Stimulated activated CD8-positive, alpha-beta memory T cell treated with anti-CD3 and anti-CD28 coated beads, Interleukin-4, amount 100 ng/mL, for 1 hour (primary cell): ENCODE measurements at places on chromosomes 7 and 10.

- DNase-seq, result no peak
Observed at GRCh38 chr7:120809260-120809659, 48.7 kb downstream of the TSPAN12 start.

GRCh38 chr10:58424176-58424575 lies 39.0 kb downstream of the TFAM start:
- DNase-seq, result no peak

DNA sequence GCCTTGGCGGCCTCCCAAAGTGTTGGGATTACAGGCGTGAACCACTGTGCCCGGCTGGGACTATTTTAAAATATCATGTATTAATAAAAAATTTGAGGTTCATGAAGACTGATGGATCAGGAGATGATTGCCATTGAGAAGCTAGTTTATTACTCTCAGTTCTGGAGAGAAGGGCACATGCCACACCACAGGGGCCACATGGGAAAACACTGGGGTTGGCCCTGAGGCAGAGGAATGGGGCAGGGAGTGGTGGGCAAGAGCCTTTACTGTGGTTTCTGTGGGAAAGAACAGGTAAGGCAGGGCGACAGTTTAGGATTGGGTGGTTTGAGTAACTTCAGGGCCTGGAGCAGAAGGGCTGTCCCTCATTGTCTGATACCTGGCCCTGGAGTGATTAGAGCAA lies 6.8 kb upstream of the TBRG4 start:
- no peak for DNase-seq

- no peak for DNase-seq
Observed at GRCh38 chr10:10911471-10911921, 106.2 kb upstream of the CELF2 start.

GRCh38 chr7:51121931-51122425 lies 194.6 kb downstream of the COBL start:
- DNase-seq, result no peak

DNA sequence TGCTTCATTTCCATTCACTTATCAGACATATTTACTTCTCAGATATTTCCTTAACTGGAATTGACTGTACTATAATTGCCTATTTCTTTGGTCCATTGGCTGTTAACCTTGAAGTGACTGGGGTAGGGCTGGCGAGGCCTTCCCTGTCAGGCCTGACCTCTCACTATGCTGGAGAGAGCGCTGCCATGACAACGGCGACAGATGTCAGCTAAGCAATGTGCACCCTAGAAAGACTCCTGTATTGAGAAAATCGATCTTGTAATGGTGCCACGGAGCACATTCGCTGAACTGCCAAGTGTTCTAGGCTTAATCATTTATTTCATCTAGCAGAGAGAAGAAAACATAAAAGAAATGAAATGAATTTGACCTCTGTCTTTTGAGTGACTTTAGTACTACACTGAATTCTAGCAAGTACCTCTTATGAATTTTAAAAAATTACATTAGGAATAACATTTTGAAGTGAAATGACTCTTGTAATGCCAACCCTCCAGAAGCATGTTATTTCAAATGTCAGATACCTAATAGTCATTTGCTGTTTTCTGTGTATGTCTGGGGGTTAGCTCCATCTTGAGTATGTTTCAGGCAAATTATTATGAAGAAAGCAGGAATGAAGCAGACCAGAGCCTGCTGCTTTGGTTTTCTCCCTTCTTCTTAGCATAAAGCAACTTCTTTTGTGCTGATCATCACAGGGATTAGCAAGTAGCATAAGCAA lies 148.0 kb downstream of the SNX10 start:
- DNase-seq, result no peak

DNA sequence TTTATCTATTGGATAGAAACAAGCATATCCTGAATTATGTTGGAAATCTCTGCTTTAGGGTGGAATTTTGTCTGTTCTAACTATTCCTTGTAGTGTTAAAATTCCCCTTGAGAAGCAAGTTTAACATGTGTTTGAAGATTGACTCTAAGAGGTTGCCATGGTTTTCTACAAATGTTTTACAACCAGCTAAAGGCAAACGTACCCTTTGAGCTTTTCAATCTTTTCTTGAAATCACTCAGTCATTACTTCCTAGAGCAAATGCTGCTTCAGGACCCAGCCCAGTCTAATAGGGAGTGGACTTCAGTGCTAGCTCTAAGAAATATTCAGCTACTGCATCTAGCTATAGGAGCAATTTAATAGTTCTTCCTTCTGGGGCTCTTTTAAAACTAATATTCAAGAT lies 118.8 kb upstream of the IFRD1 start:
- no peak for DNase-seq

DNA sequence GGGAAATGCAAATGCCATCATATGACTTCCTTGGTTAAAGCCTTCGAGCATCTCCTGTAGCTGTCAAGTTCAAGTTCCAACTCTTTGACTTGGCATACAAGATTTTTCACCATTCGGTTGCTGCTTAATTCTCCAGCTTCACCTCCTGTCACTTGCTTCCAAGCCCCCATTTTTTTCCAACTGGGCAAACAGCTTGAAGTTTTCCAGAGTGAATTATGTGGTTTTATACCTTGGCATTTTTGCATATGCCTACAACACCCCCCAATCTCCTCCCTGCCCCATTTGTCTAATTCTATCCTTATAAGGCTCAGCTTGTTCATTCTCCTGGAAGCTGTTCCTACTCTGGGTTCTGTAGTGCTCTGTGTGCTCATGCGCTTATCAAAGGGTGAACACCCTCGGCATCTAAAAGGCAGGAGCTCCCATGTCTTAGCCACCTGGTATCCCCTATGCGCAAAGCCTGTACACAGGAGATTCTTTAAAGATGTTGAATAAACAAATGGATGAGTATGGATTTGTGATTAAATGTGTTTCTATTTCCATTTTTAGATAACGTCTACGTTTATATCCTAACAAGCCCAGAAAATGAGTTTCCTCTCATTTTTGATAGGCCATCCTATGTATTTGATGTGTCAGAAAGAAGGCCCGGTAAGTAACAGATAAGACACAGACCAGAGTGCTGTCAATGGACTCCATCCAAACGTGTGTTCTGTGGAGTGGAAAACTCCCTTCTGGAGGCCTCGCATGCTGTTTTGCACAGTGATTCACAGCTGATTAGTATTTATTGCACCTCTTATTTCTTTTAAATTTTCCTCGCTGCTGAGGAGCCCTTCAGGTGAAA lies 52.5 kb downstream of the CDHR3 start:
- no peak for DNase-seq

DNA sequence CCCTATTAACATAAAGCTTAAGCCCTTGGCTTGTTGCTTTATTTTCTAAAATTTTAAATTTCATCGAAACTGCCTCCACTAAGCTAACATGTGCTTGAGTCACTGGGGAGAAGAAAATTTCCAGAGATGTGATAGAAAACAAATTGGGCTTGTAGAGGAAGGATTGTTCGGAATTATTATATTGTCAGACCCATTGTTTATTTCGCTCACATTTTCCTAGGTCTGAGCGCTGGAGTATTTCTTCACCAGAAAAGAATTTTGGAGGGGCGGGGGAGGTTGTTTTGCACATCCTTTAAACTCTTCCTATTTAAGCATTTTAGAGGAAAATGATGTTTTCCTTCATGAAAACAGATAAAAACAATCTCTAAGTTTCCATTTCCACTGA lies 29.1 kb downstream of the CELF2 start:
- DNase-seq, result no peak

DNA sequence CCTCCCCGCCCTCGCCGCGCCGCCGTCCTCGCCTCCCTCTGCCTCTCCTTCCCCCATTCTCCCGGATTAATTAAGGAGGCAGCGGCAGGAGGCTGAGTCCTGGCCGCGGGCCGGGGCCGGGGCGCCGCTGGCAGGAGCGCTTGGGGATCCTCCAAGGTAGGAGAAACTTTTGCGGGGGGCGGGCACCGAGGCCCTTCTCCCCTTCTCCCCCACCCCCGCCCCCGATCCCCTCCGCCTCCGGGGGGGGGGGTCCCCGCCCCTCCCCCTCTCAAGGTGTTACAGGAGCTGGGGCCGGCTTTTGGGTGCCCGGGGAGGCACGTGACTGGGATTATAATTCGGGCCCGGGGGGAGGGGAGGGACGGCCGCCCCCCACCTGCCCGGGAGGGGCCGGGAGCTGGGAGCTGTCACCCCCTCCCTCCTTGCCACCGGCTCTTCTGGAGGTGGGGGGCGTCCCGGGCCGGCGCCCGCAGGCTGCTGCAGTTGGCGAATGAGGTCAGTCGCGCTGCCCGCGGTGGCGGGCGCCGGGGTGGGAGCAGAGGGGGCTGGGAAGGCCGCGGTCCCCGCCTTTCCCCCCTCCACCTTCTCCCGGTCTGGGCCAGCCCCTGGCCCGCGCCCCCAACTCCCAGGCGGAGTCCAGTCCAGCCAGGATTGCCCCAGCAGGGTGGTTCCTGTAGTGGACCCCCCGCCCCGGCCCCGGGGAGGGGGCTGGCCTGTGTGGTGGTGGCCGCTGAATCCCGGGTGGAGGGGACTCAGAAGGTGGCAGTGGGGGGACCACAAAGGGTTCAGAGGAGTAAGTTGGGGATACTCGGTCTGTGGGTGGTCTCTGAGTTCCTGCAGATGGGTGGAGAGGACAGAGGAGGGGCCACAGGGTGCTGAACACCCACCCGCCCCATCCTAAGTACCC lies 567 bp downstream of the GTF2IRD1 start:
- DNase-seq, result no peak

DNA sequence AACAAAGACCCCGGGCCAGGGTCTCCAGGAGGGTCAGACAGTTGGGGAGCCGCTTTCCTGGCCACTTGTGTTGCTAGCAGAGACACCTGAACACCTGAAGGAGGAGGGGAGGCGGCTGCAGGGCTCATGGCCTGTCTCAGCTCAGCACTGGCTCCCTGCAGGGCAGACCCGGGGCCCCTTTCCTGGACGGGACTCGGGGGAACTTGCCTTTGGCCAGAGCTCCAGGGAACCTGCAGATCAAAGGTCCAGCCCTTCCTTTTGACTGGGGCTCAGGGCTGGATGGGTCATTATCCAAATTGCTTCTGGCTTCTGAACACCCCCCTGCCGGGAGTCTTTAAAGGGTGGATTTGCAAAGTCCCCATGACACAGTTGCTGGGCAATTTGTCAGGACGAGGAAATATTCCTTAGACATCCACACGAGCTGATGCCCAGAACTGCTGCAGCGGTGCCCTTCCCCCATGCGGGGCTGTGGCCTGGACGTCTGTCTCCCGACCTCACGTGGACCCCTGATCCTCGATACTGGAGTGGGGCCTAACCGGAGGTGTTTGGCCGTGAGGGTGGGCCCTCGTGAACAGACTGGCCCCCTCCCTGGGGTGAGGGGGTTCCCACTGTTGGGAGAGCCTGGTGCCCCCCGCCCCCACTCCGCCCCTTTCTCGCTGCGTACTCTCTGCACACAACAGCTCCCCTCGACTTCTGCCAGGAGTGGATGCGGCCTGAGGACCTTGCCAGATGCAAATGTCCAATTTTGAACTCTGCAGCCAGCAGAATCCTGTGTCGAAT lies 194.3 kb downstream of the ELFN1 start:
- no peak for DNase-seq

- peak; percentile 34 for DNase-seq
Observed at GRCh38 chr7:105806592-105807447, 69.6 kb downstream of the ATXN7L1 start.

DNA sequence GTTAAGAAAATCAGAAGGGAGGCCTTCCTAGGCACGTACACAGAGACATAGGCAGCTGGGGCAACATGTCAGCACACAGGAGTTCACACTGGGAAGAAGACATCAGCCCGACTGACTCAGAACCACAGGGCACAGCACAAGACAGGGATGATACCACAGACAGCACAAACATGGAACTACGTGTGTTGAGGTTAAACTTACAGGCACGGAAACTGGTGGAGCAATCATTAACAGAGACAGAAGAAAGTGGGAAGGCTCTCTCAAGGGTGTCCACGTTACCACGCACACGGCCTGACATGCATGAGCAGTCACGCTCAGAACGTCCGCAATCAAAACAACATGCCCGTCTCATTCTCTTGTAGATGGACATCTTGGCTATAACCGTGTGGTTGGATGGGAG lies 636.4 kb downstream of the KCNMA1 start:
- DNase-seq, result no peak

DNA sequence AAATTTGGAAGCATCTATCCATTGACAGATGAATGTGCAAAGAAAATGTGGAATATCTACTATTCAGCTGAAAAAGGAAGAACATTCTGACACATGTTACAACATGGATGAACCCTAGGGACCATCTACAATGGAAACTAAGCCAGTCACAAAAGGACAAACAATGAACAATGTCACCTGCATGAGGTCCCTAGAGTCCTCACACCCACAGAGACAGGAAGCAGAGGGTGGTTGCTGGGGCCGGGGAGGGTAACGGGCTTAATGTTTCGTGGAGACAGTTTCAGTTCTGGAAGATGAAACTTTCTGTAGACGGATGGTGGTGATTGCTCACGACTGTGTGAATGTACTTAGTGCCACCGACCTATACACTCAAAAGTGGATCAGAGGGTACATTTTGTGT lies 282.9 kb downstream of the ADARB2 start:
- DNase-seq, result no peak
